ENCODE measurements at places on chromosomes 3 and 15.

GRCh38 chr3:54733106-54734006 lies 194.5 kb downstream of the LRTM1 start:
- no peak for DNase-seq

GRCh38 chr15:76979996-76980520 lies 14.9 kb upstream of the PSTPIP1 start:
- no peak for DNase-seq

DNA sequence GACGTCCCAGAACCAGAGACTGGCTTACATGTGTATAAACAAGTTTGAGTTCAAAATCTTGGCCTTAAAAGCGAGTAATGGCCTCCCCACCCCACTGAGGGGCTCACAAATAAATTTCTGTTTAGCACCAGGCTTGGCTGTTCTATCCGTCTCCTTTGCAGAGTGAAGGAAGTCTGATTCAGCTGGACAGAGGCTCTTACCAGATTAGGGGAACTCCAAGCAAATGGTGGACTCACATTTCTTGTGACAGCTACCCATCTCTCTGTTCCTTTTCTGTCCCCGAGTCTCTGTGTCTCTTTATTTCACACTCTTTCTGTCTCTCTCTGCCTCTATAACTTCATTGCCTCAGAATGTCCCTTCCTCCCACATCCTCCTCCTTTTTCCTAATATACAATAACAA lies 62.7 kb downstream of the DGKG start:
- no peak for DNase-seq

GRCh38 chr3:45225465-45226205 lies 452 bp downstream of the TMEM158 start:
- DNase-seq, result peak; percentile 22

GRCh38 chr15:56759450-56759845 lies 26.1 kb upstream of the ZNF280D start:
- DNase-seq, result peak; percentile 95

- no peak for DNase-seq
Observed at GRCh38 chr3:169676925-169677537, 13.5 kb upstream of the MECOM start.

- DNase-seq, result no peak
Observed at GRCh38 chr3:53303957-53304356, 43.4 kb downstream of the DCP1A start.

DNA sequence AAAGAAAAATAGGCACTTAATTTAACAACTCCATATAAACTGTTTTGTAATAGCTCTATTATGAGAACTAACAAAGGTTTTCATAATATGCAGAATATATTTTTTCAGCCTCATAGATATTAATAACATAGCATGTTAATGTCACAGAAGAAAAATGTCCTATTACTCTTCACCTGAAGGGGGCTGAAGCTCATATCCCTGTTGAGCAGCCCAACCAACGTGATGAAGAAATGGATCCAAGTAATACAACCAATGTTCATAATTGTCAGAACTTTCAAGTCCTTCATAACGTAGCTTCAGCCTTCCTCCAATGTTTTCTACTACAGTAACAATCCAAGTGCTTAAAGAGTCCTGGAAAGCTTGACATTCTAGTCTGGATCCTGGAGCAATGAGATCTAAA lies 34.5 kb upstream of the STIMATE start:
- no peak for DNase-seq

- DNase-seq, result no peak
Observed at GRCh38 chr15:81795899-81796298, 249.9 kb downstream of the MEX3B start.

DNA sequence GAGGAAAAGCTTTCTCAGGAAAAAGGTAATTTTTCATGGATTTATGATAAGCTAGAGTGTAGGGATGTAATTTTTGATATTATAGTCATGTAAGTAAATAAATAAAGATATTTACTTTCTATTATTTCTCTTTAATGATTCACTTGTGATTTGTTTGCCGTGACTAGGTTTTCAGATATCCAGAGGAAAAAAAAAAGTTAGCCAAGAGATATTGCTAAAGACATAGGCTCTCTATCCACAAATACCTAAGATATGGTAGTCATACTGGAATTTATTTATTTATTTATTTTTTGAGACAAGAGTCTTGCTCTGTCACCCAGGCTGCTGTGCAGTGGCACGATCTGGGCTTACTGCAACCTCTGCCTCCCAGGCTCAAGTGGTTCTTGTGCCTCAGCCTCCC lies 59.9 kb downstream of the AP4E1 start:
- no peak for DNase-seq

DNA sequence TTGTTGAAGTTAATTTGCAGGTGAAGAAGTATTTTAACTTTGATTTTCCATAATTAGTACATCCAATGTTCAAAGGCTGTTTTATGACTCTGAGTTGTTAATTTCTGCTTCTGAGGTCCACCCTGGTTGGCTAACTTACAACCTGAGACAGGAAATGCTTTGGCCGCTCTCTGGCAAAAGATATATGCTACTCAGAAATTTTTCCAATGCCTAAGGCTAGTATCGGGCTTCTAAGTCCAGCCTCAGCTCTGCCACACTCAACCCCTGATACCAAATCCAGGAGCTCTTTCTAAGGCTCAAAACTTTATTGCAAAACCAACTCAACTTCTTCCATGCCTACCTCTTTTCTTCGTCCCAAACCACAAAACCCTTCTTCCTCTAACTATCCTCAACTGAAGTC lies 192.9 kb downstream of the NEK10 start:
- DNase-seq, result no peak

DNA sequence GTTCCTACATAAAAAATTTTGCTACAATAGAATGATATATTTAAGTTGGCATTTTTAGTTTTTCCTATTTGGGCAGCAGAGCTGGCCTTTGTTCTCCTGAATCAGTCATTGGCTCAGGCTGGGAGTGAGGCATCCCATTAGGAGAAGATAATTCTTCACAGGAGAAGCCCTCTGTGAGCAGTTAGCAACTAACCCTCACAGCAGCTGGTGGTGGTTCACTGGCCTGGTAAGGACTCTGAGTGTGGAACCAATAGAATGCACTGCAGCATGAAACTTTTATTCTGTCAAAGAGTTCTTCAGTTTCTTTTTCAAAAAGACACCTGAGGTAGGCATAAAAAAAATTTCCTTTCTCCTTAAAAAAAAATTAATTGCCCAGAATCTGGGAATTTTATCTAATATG lies 562.6 kb downstream of the ZNF385D start:
- DNase-seq, result no peak

DNA sequence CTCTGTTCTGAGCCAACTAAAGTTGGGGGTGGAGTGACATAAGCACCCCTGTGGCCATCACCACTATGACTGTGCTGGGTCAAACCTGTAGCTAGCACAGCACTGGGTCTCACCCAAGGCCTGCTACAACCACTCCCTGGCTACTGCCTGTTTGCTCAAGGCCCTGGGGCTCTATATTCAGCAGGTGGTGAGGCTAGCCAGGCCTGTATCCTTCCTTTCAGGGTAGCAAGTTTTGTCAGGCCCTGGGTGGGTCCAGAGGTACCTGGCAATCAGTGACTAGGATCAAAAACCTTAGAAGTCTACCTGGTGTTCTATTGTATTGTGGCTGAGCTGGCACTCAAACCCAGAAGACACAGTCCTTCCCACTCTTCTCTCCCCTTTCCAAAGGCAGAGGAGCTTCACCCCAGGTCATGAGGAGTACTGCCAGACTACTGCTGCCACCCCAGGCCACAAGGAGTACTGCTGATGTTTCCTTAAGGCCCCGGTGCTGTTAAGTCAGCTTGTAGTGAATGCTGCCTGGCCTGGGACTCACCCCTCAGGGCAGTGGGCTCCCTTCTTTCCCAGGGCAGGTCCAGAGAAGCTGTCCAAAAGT lies 170.8 kb downstream of the IGSF11 start:
- DNase-seq, result peak; percentile 42

GRCh38 chr3:53132347-53132746 lies 2.1 kb upstream of the RFT1 start:
- no peak for DNase-seq

- DNase-seq, result no peak
Observed at GRCh38 chr3:22779737-22780136, 423.4 kb upstream of the UBE2E2 start.

- DNase-seq, result no peak
Observed at GRCh38 chr15:69314131-69314530, 15.4 kb downstream of the PAQR5 start.

DNA sequence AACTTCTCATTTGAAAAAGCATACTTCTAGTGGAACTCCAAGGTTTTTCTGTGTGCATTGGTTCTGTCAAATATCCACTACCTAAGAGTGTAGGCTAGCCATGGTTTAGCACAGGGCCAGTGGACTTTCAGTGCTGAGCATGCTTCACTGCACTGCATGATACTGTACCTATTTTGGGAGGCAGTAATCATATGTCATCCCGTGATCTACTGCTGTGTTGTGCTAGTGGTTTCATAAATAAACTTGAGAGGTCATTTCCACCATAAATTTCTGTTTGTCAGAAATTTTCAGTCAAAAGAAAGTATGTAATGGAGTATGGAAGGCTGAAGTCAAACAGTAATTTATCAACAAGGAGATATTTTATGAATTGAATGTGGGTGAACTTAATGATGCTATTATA lies 203.6 kb downstream of the ROBO1 start:
- no peak for DNase-seq

- no peak for DNase-seq
Observed at GRCh38 chr15:51289290-51289689, 49.1 kb downstream of the CYP19A1 start.

DNA sequence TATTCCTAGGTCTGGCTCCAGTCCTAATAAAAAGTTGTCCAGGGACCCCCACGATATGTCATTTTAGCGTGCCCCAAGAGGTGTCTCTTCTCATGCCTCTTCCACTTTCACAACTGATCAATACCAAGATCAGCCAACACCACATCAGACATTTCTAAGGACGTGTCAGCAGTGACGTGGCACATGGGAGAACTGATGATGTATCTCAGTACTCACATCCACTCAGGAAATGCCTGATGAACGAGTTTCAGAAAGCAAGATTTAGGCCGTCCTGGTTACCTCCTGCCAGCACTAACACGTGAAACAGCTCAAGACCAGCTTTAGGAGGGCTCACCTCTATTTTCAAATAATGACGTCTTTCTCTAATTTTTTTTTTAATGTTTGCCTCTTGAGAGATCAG lies 19.6 kb downstream of the VGLL4 start:
- no peak for DNase-seq

DNA sequence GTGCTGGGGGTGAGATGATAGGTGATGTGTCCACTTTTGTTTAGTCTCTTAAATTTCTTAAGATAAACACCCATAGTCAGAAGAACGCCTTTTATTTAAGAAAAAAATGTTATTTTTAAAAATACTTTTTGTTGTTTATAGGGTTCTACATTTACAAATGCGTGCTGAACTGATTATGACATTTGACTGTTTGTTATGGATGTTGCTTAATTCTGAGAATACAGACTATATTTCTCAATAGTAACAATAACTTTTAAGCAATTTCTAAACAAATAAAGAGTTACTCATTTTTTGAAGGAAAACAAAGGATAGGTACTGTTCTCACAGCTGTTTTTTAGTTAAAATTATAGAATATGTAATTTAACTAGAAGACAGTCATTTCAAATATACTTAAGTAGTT lies 249.9 kb upstream of the GBE1 start:
- DNase-seq, result peak; percentile 45

DNA sequence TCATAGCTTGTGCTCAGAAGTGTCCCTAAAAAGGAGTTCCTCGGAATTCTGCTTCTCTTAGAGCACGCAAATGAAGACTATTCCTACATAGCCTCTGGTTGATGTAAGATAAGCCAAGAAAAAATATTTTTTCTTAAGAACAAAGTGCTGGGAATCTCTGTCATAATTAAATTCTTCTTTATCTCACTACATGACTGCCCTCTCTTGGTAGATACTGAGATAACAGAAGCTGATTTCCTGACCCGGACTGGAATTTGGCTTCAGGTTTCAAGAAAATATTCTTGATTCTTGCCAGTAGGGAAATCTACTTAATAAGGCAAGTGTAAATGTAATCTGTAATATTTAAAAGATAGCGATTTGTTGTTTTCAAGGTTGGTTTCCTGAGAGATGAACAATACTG lies 31.3 kb upstream of the SETMAR start:
- DNase-seq, result peak; percentile 42

Measured in MCF 10A (cell line).